ENCODE measurements at places on chromosomes 4 and X.

DNA sequence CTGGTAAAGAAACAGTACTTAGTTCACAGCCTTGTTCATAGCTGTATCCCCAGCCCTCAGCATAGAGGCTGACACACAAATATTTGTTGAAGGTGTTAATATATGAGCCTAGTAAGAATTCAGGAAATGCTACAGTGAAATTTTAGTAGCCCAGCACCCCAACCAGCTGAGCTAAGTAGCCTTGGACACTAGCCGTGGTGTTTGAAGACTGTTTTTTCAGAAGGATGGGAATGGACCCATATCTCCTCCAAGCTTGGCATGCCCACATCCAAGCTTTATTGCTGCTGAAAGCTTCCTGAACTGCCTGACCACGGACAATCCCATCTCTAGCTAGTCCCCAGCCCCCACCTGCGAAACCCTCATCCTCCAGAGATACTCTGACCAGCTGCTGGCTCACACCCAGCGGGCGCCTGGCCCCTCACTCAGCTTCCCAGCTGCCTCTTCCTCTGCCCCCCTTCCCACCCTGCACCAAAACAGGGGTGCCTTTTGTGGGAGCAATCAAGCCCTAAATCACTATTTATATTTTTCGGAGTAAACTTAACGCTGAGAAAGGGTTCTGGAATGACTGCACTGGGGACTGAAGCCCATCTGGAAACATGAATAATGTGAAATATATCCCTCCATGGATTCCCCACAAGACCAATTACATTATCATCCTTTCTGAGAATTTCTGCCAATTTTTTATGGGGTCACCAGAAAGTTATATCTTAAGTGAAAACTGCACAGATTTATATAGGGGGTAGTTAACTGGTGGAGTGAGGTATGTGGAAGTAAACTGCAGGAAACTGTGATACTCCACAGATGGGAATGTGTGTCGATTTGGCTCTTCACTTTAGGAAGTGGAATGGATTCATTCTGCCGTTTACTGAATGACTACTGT is 41.1 kb upstream of the CBR4 start:
- H3K36me3 ChIP-seq: no peaks in the 10 kb centered on the region
- H3K4me3 ChIP-seq: no peak overlapping the region
- no peak overlapping the region for H3K27ac ChIP-seq
- no peak for DNase-seq
- H3K27me3 ChIP-seq: no peaks in the 10 kb centered on the region

DNA sequence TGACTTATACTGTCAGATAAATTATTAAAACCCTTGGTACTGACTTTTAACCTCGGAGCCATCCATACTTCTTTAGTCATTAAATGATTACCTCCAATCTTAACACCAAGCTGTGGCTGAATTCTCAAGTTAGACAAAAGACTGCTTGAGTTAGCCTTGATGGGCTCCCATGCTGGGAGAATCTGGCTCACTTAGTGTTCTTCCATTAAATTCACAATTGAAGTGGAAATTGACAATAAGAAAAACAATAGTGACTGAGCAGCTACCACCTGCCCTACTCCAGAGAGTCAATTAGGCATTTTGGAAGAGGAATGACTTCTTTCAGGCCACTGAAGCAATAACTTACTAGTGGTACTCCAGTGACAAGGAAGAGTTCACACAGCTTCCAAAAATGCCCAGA is 503.0 kb upstream of the CPXCR1 start:
- DNase-seq: no peak
- no peak overlapping the region for H3K27ac ChIP-seq
- H3K36me3 ChIP-seq: no peaks in the 10 kb centered on the region
- H3K4me1 ChIP-seq: no peaks in the 10 kb centered on the region
- no peaks in the 10 kb centered on the region for H3K27me3 ChIP-seq
- H3K4me3 ChIP-seq: no peak overlapping the region

- H3K36me3 ChIP-seq: no peaks in the 10 kb centered on the region
- no peak for DNase-seq
- H3K27ac ChIP-seq: no peak overlapping the region
- H3K27me3 ChIP-seq: no peaks in the 10 kb centered on the region
- H3K4me3 ChIP-seq: no peak overlapping the region
Measured at GRCh38 chrX:121649417-121649816, 602.0 kb downstream of the GLUD2 start.

- no peak for DNase-seq
- H3K36me3 ChIP-seq: no peaks in the 10 kb centered on the region
- H3K4me1 ChIP-seq: no peaks in the 10 kb centered on the region
- no peaks in the 10 kb centered on the region for H3K27me3 ChIP-seq
- H3K27ac ChIP-seq: no peak overlapping the region
Measured at GRCh38 chr4:81380437-81380836, 91.3 kb downstream of the RASGEF1B start.

DNA sequence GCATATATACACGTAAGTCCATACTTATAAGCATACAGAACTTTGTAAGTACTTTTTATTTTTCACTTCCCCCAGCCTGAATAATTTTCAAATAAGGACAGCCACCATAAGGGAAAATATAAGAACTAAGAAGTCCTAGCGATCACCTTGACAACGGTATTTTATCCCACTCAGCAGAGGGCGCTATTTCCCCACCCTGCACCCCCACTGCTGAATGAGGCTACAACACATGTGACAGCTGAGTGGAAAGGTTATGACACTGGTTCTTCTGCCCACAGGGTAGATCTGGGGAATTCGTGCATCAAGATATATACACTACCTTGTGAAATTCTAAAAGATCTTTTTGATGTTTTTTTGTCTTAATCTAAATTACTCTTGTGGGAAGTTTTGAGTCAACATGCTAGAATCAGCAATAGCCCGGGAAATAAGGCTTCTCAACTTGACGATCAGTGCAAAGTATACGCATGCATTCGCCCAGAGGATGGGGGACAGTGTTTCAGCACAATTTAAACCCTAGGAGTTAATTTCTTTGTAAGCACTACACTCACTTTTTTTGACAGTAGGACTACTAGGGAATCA is 151.5 kb downstream of the CORIN start:
- no peak overlapping the region for H3K27ac ChIP-seq
- no peaks in the 10 kb centered on the region for H3K36me3 ChIP-seq
- H3K27me3 ChIP-seq: peaks cover 2% of the 10 kb centered on the region

DNA sequence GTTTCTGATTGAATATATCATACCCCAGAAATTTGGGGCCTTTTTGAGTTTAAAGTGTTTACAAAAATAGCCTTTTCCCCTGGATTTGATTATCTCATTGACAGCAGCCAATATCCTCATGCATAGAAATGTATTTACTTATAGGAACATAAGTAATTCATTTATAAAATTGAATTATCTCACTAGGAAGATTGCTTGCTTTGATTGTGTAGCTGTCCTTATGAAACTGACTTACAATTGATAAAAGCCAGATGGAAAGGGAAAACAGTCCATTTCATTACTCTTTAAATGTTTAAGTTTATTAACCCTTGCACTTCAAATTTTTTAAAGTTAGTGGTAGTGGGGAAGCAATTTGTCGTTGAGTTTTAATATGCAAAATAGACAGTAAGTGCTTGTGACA is 310.2 kb upstream of the TBX22 start:
- DNase-seq: no peak
- H3K36me3 ChIP-seq: no peaks in the 10 kb centered on the region
- H3K27ac ChIP-seq: no peak overlapping the region
- H3K4me3 ChIP-seq: no peak overlapping the region
- no peaks in the 10 kb centered on the region for H3K27me3 ChIP-seq
- no peaks in the 10 kb centered on the region for H3K4me1 ChIP-seq

GRCh38 chr4:181119186-181119585 is 1124.0 kb upstream of the TENM3 start:
- no peak overlapping the region for H3K4me3 ChIP-seq
- no peak for DNase-seq
- no peaks in the 10 kb centered on the region for H3K27me3 ChIP-seq
- H3K36me3 ChIP-seq: no peaks in the 10 kb centered on the region

GRCh38 chr4:180850318-180850940 is 1392.8 kb upstream of the TENM3 start:
- H3K4me1 ChIP-seq: no peaks in the 10 kb centered on the region
- DNase-seq: no peak
- no peak overlapping the region for H3K4me3 ChIP-seq
- H3K27ac ChIP-seq: no peak overlapping the region
- no peaks in the 10 kb centered on the region for H3K36me3 ChIP-seq

- no peaks in the 10 kb centered on the region for H3K36me3 ChIP-seq
- no peak overlapping the region for H3K4me3 ChIP-seq
- no peaks in the 10 kb centered on the region for H3K4me1 ChIP-seq
- no peaks in the 10 kb centered on the region for H3K27me3 ChIP-seq
- peak; percentile 6 for DNase-seq
Measured at GRCh38 chrX:15468036-15468435, 25.1 kb downstream of the PIR start.

- H3K27me3 ChIP-seq: no peaks in the 10 kb centered on the region
- H3K4me3 ChIP-seq: no peak overlapping the region
- no peaks in the 10 kb centered on the region for H3K4me1 ChIP-seq
- no peak overlapping the region for H3K27ac ChIP-seq
Measured at GRCh38 chrX:105173071-105173470, 47.4 kb downstream of the TEX13A start.

DNA sequence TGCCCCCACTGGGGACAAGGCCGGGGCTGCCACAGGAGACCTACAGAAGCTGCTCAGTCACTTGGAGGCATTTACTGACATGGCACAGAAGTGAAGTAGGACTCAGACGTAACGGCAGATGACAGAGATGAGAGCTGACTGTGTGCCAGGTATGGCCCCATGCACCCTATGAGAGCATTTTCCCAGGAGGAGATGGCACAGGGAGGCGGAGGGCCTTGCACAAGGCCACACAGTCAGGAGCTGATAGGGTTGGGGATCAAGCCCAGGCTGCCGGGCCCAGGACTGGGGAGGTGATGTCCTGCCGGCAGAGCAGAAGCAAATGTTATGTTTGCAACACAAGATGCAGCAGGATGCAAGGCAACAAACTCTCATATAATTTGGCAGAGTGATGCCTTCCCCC is 34.1 kb downstream of the NAT8L start:
- no peaks in the 10 kb centered on the region for H3K4me1 ChIP-seq
- H3K4me3 ChIP-seq: no peak overlapping the region
- peak; percentile 7 for DNase-seq

DNA sequence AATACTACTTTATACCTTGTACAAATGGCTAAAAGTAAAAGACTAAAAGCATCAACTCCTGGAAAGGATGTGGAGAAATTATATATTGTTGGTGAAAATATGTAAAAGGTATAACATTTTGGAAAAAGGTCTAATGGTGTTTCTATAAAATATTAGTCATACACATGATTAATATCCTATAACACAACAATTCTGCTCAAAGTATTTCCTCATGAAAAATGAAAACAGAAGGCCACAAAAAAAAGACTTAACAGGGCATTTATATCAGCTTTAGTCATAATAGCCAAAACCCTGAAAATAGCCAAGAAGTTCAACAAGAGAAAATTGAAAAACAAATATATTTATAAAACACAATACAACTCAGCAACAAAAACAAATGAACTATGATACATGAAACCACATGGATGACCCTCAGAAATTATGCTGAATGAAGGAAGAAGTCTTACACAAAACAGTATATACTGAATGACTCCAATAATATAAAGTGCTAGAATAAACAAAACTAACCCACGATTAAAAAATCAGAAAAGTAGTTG is 38.8 kb downstream of the TBCK start:
- H3K4me1 ChIP-seq: no peaks in the 10 kb centered on the region
- no peaks in the 10 kb centered on the region for H3K27me3 ChIP-seq
- no peak overlapping the region for H3K27ac ChIP-seq
- no peaks in the 10 kb centered on the region for H3K36me3 ChIP-seq
- H3K4me3 ChIP-seq: no peak overlapping the region

GRCh38 chr4:137370679-137371078 is 161.6 kb downstream of the PCDH18 start:
- H3K27ac ChIP-seq: no peak overlapping the region
- no peak overlapping the region for H3K4me3 ChIP-seq
- no peaks in the 10 kb centered on the region for H3K4me1 ChIP-seq
- no peaks in the 10 kb centered on the region for H3K27me3 ChIP-seq
- no peaks in the 10 kb centered on the region for H3K36me3 ChIP-seq

DNA sequence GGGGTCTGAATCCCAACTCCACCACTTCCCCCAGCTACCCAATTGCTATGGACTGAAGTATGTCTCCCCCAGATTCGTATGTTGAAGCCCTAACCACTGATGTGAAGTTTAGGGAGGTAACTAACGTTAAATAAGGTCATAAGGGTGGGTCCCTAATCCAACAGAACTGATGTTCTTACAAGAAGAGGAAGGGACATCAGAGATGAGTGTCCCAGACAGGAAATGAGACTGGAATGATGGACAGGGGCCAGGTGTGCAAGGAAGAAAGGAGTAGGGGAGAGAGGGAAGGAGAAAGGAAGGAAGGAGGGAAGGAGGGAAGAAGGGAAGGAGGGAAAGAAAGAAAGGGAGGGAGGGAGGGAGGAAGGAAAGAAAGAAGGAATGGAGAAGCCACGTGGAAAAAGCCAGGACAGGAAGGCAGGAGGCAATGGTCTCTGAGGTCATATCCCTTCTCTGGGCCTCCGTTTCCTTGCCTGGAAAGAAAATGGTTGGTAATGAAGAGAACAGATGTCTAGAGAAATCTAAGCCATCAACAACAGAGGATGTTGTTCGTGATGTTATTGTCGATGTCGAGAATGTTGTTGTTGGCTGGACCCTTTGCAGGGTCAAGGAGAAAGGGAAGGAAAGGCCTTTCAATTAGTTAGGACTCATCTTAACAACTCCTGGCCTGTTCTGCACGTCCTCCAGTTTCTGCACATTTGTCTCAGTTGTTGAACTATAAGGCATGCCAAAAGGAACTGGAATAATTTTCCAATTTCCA is 59.0 kb upstream of the FGFBP2 start:
- no peak overlapping the region for H3K27ac ChIP-seq
- H3K4me1 ChIP-seq: no peaks in the 10 kb centered on the region
- no peak for DNase-seq
- no peak overlapping the region for H3K4me3 ChIP-seq
- peaks cover 3% of the 10 kb centered on the region for H3K27me3 ChIP-seq
- no peaks in the 10 kb centered on the region for H3K36me3 ChIP-seq

DNA sequence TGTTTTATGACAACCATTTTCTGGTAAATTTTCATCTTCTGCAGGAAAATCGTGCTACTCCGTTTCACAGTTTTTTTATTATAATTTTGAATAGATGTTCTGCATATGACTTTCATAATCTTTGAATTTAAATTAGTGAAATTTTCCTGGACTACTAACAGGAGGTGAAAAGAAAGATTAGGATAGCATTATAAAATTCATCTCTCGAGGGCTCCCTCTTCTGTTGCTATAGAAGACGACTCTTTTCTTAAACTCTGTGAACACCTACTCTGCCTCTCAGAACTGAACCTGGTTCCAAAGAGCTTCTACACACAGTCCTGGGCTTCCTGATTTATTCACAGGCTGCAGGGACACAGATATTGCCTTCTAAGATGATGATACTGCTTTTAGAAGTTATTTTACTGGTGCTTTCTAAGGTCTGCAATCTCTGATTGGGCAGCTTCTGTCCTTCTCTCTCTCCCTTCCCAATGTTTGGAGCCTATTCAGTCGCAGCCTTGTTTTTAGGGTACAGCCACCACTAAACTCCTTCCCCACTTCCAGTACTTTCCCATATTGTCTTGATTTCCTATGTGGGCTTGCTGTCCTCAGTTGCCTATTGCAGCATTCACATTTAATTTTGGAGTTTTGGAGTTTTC is 10.1 kb upstream of the SAP30 start:
- no peaks in the 10 kb centered on the region for H3K27me3 ChIP-seq
- no peak for DNase-seq
